ENCODE measurements at places on chromosomes 12 and 14.

GRCh38 chr14:90627478-90627877 is 188.8 kb downstream of the TTC7B start:
- DNase-seq = no peak

GRCh38 chr12:55673638-55674037 is 34.1 kb downstream of the ITGA7 start:
- no peak for DNase-seq

GRCh38 chr12:11758510-11759493 is 109.3 kb downstream of the ETV6 start:
- no peak for DNase-seq

- DNase-seq = no peak
Measured at GRCh38 chr12:29158115-29158763, 9.2 kb downstream of the FAR2 start.

DNA sequence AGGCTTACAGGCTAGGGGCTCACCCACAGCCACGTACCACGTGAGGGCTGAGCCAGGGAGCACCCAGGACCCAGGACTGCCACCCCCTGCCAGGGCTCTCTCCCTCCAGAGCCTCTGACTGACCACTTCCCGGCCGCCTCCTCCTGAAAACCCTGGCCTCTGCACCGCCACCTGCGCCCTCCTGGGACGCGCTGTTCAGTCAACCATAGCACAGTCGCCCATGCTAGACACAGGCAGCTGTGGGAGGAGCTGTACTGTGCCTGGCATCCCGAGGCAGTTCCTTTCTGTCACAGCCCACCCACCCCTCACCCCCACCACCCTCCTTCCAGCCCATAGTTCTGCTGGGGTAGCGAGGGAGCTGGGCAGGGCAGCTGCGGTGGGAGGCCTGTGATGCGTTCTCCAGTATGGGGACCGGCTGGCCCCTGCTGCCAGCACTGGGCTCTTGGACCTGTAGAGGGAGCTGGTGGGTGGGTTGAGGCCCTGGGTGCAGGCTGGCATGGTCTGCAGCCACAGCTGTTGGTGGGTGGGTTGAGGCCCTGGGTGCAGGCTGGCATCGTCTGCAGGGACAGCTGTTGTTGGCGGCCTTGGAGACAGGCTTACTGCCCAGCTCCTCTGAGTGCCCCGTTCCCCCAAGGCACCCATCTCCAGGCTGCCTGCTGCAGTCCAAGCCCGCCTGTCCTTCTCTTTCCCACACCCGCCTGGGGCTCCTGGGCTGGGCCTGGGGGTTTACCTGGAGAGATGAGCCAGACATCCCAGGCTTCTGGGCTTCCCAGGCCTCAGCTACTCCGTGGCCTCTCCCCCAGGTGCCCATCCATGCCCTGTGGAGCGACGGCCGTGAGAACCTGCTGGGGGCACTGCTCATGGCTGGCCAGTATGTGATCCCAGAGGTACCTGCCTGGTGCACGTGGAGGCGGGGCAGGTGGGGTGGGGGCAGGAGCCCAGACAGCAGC is 11.5 kb downstream of the ASPG start:
- no peak for DNase-seq

DNA sequence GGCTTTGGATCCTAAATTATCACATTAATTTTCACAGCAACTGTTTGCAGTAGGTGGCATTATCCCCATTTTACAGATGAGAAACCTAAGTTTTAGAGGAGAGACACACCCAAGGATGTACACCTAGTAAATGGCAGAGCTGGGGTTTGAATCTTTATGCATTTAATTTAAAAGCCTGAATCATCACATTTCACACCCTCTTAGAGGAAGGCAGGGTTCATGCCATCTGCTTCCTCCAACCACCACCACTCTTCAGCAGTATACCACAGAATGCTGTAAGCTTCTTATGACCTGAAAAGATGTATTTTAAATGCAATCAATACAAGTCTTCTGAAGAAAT is 90.3 kb downstream of the CRADD start:
- no peak for DNase-seq

DNA sequence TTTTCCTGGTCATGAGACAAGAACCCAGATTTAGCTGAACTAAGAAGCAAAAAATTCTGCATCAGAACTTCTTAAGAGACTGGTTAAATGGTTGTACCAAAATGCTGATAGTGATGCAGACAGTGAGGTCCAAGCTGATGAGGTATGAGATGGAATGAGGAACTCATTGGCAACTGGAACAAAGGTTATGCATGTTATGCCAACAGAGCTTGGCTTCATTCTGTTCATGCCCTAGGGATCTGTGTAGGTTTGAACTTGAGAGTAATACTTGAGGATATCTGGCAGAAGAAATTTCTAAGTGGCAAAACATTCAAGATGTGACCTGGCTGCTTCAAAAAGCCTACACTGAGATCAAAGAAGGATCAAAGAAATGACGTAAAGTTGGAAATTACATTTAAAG is 398.0 kb downstream of the FSCB start:
- DNase-seq = no peak

DNA sequence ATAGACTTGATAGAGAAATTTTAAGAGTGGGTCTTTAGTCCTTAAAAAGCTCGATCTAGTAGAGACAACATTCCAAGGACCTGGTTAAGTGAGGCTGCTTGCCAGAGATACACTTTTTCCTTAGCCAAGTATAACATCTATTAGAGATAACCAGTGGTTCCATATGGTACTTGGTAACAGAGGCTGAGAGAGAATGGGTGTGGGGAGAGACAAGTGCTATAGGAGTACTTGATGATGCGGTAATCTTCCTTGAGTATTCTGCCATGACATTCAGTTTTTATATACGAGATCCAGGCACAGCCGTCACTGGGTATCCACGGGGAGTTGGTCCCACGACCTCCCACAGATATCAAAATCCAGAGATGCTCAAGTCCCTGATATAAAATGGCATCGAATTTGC is 77.4 kb upstream of the REP15 start:
- no peak for DNase-seq

DNA sequence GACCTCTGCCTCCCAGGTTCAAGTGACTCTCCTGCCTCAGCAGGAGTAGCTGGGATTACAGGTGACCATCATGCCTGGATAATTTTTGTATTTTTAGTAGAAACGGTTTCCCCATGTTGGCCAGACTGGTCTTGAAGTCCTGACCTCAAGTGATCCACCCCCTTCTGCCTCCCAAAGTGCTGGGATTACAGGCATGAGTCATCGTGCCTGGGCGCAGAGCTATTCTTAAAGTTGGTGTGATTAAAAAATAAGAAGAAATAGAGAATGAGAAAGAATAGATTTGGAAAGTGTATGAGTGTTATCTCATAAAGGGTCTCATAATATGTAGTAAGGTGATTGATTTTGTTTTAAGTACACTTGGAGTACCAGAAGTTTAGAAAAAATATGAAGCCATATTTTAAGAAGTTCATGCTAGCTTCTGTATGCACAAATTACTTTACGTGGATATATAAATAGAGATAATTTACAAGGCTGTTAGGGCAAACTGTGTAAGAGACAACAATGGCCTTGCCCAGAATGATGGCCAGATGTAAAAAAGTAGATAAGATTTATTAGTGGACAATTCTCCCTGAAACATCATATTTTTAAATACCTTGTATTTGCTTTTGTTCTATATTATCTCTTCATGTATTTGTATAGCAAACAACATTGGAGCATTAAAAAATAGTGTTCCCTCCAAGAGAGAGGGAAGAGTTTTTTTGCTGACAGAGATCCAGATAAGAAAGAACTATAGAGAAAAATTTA is 1108.5 kb downstream of the SLC16A7 start:
- DNase-seq = no peak

GRCh38 chr12:325906-326305 is 63.2 kb downstream of the KDM5A start:
- no peak for DNase-seq

DNA sequence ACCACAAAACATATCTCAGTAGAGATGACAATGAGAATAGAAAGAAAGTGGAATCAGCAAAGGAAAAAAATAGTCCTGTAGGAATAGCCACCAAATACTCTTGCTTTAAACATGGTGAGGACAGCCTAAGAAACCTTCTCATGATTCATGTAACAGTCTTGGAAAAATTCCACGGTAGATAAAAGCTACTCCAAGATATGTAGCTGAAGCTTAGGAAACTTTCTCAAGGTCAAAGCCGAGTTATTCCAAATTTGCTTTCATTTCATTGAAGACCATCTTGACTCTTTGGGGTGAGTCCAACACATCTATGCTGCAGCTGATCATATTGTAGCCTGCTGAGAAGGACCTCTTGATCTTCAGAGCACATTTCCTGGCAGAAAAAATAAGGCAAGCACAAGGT is 157.6 kb downstream of the PAH start:
- no peak for DNase-seq

DNA sequence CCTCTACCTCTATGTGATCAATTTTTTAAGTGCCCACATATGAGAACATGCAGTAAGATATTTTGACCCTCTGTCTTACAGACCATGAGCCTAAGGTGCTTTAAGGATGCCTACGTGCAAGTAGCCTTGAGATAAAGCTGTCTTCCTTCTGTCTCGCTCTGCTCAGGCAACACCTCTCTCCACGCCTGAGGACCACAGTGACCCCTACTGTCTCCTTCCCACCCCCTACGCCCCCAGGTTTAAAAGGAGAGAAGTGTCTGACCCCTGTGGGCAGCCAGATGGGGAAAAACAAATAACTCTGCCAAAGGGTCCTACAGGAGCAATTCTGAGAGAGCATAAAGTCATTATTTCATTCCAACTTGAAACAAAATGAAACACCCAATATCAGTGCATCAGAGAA is 286.4 kb upstream of the TMEM132C start:
- no peak for DNase-seq

DNA sequence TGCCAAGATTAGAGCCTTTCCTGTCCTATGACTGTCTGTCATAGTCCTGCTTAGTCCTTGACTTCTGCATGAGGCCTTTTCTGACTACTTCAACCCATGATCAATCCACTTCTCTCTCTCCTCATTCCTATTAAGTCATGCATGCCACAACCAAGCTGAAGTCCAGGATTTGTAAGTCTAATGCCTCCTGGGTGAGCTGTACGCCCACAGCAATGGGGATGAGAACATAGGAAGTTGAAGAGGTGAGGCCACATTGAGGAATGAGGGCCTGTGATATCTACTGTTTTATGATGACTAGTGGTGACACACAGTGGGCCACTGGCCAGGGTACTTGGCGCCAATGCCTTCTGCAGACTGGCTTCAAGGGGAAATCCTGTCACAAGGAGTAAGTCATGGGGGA is 994.1 kb upstream of the TMEM132C start:
- DNase-seq = no peak

DNA sequence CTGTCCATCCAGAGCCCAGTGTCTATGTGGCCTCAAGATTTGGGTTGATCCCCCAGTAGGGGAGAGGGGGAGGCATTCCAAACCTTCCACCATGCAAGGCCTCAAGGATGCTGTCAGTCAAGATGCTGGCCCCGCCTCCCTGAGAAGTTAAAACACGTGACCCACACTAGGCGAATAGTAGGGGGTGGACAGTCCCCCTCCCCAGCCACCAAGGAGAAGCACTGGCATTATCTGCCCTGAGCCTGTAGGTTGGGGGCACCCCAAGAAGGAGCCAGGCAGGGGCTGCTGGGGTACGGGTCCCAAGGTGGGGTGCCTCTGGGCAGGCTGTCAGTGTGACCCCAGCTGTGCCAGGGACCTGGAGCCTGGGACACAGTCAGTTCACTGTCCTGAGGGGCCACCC is 2.3 kb downstream of the SLC25A29 start:
- DNase-seq = no peak

GRCh38 chr12:125552295-125552694 is 487.1 kb downstream of the AACS start:
- no peak for DNase-seq

- no peak for DNase-seq
Measured at GRCh38 chr12:115313929-115314328, 630.0 kb upstream of the TBX3 start.

- DNase-seq = no peak
Measured at GRCh38 chr14:56979936-56980335, 169.7 kb upstream of the OTX2 start.

GRCh38 chr12:8823565-8824300 is 1.3 kb downstream of the A2ML1 start:
- DNase-seq = no peak

DNA sequence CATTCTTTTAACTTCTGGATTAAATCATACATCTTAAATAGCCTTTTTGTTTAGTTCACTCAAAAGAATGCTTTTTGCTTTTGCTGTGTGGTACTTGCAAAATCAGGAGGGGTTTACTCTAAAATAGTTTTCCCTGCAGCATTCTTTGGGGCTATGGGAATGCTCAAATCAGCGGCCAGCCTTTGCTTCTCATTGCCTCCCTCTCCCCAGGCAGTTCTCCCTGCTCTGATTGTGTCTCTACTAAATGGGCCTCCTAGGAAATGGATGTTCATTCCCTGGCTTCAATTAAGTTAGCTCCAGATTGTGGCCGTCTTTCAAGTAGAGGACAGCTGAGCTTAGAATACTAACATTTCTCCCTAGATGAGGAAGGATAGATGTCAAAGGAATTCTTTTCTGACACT is 4.4 kb downstream of the TULP3 start:
- DNase-seq = no peak

DNA sequence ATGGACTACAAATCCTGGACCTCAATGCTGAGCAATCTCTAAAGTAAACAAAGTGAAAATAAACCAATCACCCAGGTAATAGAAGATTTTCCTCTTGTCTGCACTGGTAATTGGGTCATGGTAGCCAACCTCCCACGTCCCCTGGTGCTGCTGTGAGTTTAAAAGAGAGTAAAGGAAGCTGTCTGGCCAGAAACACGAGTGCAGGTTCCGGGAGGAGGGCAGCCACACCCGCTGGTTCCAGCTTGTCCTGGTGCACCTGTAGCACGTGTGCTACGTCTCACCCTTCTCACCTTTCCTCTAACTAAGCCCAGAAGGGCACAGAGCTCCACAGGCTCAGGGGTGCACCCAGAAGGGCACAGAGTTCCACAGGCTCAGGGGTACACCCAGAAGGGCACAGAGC is 5.4 kb downstream of the CRACR2A start:
- no peak for DNase-seq

GRCh38 chr14:23883684-23884540 is 69.7 kb upstream of the DHRS4 start:
- DNase-seq = no peak

All from DMS79 (cell line).